Activated T-cell treated with anti-CD3 and anti-CD28 coated beads, Interleukin-2, amount 50 U/mL, for 72 hours (primary cell): ENCODE measurements at places on chromosomes 11 and 22. TPM values are rescaled to one million over a fixed set of nuclear protein-coding genes. Genes with fewer than 3 reads are reported as not detected.
A peak's percentile ranks its signal among the peaks of the same experiment; 100 is the strongest.

Gene OR51B4
- not detected for total RNA-seq

Gene CAPN5
- 1.0 TPM for total RNA-seq

Gene ZBED4
- total RNA-seq = 22.3 TPM

DNA sequence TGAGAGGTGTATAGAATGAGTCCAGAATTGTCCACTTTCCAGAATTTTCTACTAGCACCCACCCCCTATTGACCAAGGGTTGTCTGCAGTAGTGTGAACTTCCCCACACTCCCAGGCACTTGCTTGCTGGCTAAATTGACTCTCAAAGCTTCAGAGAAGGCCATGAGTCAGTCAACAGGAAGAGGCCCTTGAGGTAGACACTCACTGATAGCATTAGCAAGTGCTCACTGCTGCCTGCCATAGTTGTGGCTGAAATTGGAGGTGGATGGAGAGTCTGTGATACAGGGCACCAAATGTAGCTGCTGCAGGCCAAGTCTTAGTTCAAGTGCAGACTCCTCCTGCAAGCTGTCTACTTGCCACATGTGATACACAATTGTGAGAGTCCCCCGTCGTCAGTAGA, 156.8 kb downstream of the SPON1 start:
- no peaks in the 10 kb centered on the region for H3K27me3 ChIP-seq
- no peak overlapping the region for H3K27ac ChIP-seq
- H3K4me3 ChIP-seq = no peak overlapping the region
- DNase-seq = peak; percentile 29

- no peaks in the 10 kb centered on the region for H3K27me3 ChIP-seq
- no peak overlapping the region for H3K27ac ChIP-seq
- H3K4me3 ChIP-seq = no peak overlapping the region
Observed at GRCh38 chr11:38208951-38209350, 1610.9 kb upstream of the RAG2 start.

GRCh38 chr11:115421992-115422689, 82.1 kb downstream of the CADM1 start:
- H3K4me1 ChIP-seq = no peaks in the 10 kb centered on the region
- no peaks in the 10 kb centered on the region for H3K36me3 ChIP-seq
- H3K4me3 ChIP-seq = no peak overlapping the region
- DNase-seq = no peak
- H3K27me3 ChIP-seq = no peaks in the 10 kb centered on the region
- no peak overlapping the region for H3K27ac ChIP-seq

DNA sequence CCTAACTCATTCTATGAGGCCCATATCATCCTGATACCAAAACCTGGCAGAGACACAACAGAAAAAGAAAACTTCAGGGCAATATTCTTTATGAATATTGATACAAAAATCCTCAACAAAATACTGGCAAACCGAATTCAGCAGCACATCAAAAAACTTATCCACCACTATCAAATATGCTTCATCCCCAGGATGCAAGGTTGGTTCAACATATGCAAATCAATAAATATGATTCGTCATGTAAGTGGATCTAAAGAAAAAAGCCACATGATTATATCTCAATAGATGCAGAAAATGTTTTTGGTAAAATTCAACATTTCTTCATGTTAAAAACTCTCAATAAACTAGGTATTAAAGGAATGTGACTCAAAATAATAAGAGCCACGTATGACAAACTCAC, 40.9 kb downstream of the JRKL start:
- no peak overlapping the region for H3K4me3 ChIP-seq
- H3K27ac ChIP-seq = no peak overlapping the region
- no peaks in the 10 kb centered on the region for H3K36me3 ChIP-seq
- DNase-seq = no peak
- peaks cover 57% of the 10 kb centered on the region for H3K27me3 ChIP-seq
